GM23248 (cell line): ENCODE measurements at places on chromosomes 11 and 22. TPM values are rescaled to one million over a fixed set of nuclear protein-coding genes. Genes with fewer than 3 reads are reported as not detected.

The SMC1B gene
- 0.13 TPM in 1 of 2 replicates, not detected in the other for total RNA-seq

The TRIM49 gene
- total RNA-seq = not detected in 2 replicates

The C11orf52 gene
- total RNA-seq = 2.1 and 3.5 TPM in 2 replicates

The CWC15 gene
- 26.7 and 30.4 TPM in 2 replicates for total RNA-seq

The MOGAT2 gene
- total RNA-seq = not detected in 2 replicates
